ENCODE measurements at places on chromosomes 2 and 18.

- no peak for DNase-seq
These were observed 707 bp upstream of the SPDYA start for GRCh38 chr2:28809927-28810326.

DNA sequence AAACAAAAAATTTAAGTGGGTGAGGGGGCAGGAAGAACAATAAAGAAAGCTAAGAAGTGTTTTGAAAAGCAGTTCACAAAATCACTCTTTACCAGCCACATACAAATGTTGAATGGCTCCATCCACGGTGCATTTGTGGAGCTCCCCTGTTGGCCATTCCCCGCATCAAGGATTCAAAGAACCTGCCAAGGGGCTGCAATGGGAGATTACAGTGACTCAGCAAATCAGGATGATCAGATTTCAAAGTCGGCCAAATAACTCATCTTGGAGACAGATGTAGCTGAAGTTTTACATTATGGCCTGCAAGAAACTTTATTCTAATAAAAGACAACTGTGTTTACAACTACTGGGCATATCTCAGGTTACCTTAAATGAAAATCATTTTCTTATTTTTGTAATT lies 26.9 kb downstream of the COL4A3 start:
- no peak for DNase-seq

- DNase-seq, result no peak
These were observed 401.9 kb downstream of the LRP1B start for GRCh38 chr2:141728886-141729285.

DNA sequence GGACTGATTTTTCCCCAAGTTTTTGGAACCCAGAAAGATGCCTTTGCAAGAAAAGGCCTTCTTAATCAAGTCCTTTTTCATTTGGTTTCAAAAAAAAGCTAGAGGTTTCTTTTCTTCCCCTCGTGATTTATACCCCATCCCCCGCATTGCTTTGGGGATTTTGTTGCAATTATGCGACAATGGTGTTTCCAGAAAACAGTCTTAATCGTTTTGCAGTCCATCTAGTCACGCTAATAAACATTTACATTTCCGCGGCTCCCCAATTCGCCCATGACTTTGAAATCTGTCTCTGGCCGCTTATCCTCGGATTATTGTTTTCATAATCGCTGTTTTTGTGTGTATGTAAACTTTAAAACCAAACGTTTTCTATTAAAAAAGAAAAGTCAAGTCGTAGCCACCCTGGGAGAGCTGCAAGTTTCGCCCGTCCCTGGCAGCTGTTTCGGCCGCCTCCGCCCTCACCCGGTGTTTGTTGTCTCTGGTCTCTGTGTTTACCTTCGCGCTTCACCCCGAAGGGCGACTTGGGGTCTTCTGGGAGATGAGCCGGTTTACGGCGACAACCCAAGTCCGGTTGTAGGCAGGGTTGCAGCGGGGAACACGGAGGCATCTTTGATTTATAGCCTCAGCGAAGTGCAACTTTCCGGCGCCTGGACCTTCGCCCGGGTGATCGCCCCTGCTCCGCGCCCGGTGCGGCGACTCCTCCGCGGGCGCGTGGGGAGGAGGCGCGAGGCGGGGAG lies 667 bp downstream of the SP9 start:
- no peak for DNase-seq

DNA sequence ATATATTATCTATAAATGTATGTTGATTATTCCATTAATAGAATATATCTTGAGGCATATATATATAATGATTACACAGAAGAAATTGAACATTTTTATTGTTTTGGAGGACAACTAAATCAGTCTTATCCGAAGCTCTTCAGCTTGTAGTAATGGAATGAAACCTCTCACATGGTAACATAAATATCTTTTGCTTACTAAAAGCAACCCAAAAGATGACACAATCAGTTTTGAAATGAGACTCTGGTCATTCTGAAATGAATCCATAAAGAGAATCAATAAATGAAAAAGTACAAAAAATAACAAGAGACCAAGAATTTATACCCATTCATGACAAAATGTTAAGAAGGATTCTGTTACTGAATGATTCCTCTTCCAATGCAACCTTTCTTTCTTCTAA lies 110.2 kb downstream of the FIGN start:
- no peak for DNase-seq

GRCh38 chr2:134468164-134468563 lies 214.3 kb downstream of the MGAT5 start:
- no peak for DNase-seq

- DNase-seq, result no peak
These were observed 45.9 kb downstream of the ST6GAL2 start for GRCh38 chr2:106839849-106840595.

- no peak for DNase-seq
These were observed 216.6 kb downstream of the HNMT start for GRCh38 chr2:138180692-138181386.

Data from substantia nigra (tissue), 51 donors.